Naive thymus-derived CD8-positive, alpha-beta T cell (primary cell): ENCODE measurements at places on chromosomes 3 and 15. TPM values are rescaled to one million over a fixed set of nuclear protein-coding genes. Genes with fewer than 3 reads are reported as not detected.

GRCh38 chr15:33279613-33280205, 31.1 kb upstream of the RYR3 start:
- no peaks in the 10 kb centered on the region for H3K36me3 ChIP-seq
- H3K27ac ChIP-seq = no peak overlapping the region
- DNase-seq = no peak
- peaks cover 19% of the 10 kb centered on the region for H3K27me3 ChIP-seq

DNA sequence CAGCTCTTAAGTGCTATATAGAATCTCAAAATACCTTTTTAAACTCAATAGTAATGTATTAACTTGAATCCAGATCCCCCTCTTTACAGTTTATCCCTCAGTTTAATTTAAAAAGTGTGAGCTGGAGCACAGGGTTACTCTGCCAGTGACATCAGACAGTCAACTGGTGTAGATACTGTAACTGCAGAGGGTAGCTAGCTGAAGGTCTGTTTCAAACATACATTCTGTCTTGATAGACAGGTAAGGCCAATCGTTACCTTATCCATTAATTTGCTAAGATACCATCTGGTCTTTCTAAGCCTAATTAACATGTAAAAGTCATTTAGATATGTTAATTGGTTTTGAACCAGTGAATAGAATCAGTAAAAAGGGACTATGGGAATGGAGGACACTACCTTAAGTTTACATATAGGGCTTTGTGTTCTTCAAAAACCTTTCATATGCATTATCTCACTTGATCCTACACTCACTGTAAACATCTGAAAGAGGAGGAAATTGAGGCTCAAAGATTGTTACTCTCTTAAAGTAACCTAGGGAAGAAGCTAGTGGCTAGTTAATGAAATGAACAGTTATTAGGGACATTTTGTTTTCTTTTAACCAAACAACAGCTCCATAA, 59.5 kb upstream of the TSPAN3 start:
- no peaks in the 10 kb centered on the region for H3K27me3 ChIP-seq
- no peak for DNase-seq
- no peak overlapping the region for H3K27ac ChIP-seq
- peaks cover 16% of the 10 kb centered on the region for H3K36me3 ChIP-seq

GRCh38 chr3:30810625-30811024, 83.8 kb downstream of the GADL1 start:
- peak overlapping the region; percentile 54 for H3K27ac ChIP-seq
- no peak for DNase-seq
- H3K27me3 ChIP-seq = peaks cover 8% of the 10 kb centered on the region
- H3K4me1 ChIP-seq = peaks cover 4% of the 10 kb centered on the region
- no peak overlapping the region for H3K4me3 ChIP-seq

- H3K4me1 ChIP-seq = peaks cover 20% of the 10 kb centered on the region
- DNase-seq = no peak
- no peaks in the 10 kb centered on the region for H3K36me3 ChIP-seq
- H3K4me3 ChIP-seq = no peak overlapping the region
- no peaks in the 10 kb centered on the region for H3K27me3 ChIP-seq
Measured at GRCh38 chr3:13079510-13079909, 6.3 kb upstream of the IQSEC1 start.

DNA sequence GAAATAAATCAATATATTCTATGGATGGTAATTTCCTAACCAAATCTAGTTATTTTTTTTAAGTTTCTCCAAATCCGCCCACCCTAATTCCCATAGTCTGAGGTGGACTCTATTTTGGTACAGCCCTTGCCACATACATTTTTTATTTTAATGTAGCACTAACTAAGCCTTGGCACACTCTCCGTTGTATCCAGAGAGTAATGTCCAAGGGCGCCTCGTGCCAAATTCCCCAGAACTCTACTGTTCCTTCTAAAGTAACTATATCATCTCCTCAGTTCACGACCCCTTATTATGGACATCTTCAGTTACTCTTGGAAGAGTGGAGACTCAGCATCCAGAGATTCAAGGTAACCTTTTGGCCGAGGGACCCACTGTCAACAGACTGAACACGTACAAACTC, 1.3 kb downstream of the VGLL3 start:
- no peak overlapping the region for H3K27ac ChIP-seq
- peak overlapping the region; percentile 50 for H3K4me3 ChIP-seq
- peaks cover 26% of the 10 kb centered on the region for H3K27me3 ChIP-seq
- H3K36me3 ChIP-seq = no peaks in the 10 kb centered on the region
- H3K4me1 ChIP-seq = peaks cover 11% of the 10 kb centered on the region

- no peak overlapping the region for H3K27ac ChIP-seq
- H3K4me1 ChIP-seq = no peaks in the 10 kb centered on the region
- no peak for DNase-seq
- H3K36me3 ChIP-seq = no peaks in the 10 kb centered on the region
- H3K4me3 ChIP-seq = no peak overlapping the region
Measured at GRCh38 chr3:168862466-168862865, 766.7 kb upstream of the GOLIM4 start.

DNA sequence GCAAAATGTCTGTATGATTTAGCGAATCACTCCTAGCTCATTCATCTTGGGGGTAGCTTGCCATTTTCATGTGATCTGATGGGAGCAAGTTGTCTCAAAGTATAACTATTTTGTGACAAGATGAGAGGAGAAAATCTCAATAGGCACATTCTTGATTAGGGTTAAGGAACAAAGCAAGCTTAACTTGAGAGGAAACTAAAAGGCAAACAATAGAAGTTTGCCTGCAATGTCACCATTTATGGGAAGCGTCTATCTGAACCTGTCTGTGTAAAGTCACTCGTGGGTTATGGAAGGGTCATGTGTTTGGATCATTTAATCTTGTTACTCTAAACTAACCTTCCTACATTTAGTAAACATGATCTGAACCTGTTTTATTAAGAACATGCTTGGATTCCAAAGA, 232.5 kb downstream of the CDIN1 start:
- H3K36me3 ChIP-seq = no peaks in the 10 kb centered on the region
- no peaks in the 10 kb centered on the region for H3K27me3 ChIP-seq
- H3K27ac ChIP-seq = no peak overlapping the region

- H3K4me3 ChIP-seq = no peak overlapping the region
- H3K27me3 ChIP-seq = no peaks in the 10 kb centered on the region
- peaks cover 63% of the 10 kb centered on the region for H3K4me1 ChIP-seq
Measured at GRCh38 chr3:42052484-42053351, 38.4 kb upstream of the TRAK1 start.

GRCh38 chr3:185363662-185364203, 797 bp downstream of the MAP3K13 start:
- H3K27ac ChIP-seq = no peak overlapping the region
- peaks cover 13% of the 10 kb centered on the region for H3K4me1 ChIP-seq

Gene SLC12A1
- not detected for total RNA-seq

Gene HIGD2B
- not detected for total RNA-seq

Gene ARGFX
- total RNA-seq = not detected

Gene CRABP1
- not detected for total RNA-seq

Gene AEN
- total RNA-seq = 51.6 TPM

Gene TAGLN3
- total RNA-seq = not detected

Gene PIK3R4
- 36.9 TPM for total RNA-seq

Gene RASL12
- not detected for total RNA-seq

Gene APEH
- 137 TPM for total RNA-seq
